SK-N-SH (cell line): ENCODE measurements at places on chromosomes 4 and X. TPM values are rescaled to one million over a fixed set of nuclear protein-coding genes. Genes with fewer than 3 reads are reported as not detected.
A peak's percentile ranks its signal among the peaks of the same experiment; 100 is the strongest.

- no peak for DNase-seq
Observed at GRCh38 chrX:21837056-21837455, 2.4 kb upstream of the MBTPS2 start.

DNA sequence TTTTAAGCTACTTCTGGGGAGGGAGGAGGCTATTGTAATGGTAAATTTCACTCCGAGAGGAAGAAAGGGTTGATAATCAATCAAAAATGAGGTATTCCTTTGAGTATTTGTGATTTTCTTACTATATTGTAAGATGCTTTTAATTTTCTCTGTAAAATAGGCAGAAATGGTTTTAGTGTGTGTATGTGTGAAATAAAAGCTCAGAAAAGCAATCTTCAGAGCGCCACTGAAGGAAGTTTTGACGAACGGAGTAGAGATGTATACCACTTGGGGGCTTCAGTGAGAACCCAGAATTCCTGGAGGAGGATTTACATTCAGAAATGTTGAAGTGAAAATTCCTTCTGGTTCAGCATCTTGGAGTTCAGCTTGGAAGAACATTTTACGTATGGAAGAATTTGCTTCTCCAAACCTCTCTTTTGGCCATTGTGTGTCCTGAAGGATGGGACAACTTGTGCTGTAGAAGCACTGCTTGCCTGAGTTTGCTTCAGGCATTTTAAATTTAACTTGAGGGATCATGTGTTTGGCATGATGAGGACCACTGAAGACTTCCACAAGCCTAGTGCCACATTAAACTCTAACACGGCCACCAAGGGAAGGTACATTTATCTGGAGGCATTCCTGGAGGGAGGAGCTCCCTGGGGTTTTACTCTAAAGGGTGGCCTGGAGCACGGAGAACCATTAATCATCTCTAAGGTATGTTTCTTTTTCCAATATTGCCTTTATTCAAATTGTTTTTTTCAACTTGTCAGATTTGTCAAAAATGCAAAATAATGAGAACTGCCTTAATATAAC lies 695 bp downstream of the SHROOM3 start:
- DNase-seq = no peak

- DNase-seq = no peak
Observed at GRCh38 chr4:93671093-93671492, 157.5 kb upstream of the ATOH1 start.

GRCh38 chr4:184776821-184777220 lies 42.9 kb upstream of the CENPU start:
- no peak for DNase-seq

- no peak for DNase-seq
Observed at GRCh38 chrX:3728454-3728853, 15.0 kb upstream of the PRKX start.

GRCh38 chr4:138935135-138935807 lies 80.3 kb upstream of the NOCT start:
- DNase-seq = no peak

- no peak for DNase-seq
Observed at GRCh38 chr4:32789026-32789608, 2068.9 kb downstream of the PCDH7 start.

- no peak for DNase-seq
Observed at GRCh38 chr4:181525634-181526033, 717.6 kb upstream of the TENM3 start.

- DNase-seq = no peak
Observed at GRCh38 chr4:138757432-138757831, 258.1 kb upstream of the NOCT start.

DNA sequence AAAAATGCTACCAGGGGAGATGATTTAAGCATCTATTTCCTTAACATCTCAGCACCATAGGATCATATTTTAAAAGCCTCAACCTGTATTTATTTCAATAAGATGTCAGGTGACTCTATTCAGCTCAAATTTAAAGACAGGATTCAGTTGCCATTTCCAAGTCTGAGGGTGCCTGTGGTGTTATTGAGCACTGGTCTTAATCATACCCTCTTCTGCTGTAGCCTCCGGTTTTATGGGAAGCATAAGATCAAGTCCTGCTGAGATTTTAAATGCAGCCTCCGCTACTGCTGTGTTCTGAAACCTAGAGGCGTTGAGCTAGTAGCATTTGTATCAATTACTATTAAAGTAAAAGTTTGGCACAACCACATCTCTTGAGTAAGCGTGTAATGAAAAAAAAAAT lies 185.7 kb upstream of the NWD2 start:
- DNase-seq = no peak

DNA sequence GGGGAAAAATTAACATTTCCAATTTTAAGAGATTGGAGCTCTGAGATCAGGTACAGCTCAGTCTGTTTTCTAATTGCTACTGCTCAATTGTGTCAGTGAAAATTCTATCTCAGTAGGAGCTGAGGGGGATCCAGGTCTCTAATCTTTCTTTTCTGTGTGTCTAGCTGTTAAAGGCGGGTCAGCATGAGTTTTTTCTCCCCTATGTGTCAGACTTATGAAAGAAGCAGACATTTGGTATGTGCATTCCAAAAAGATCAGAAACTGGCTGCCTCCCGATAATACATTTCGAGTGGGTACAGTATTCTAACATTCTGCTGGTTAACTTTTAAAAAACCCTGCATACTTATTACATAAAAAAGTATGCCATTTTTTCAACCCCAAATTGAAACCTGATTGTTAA lies 72.4 kb downstream of the PCDH7 start:
- DNase-seq = no peak

GRCh38 chr4:5991405-5991804 lies 26.8 kb downstream of the C4orf50 start:
- DNase-seq = no peak

DNA sequence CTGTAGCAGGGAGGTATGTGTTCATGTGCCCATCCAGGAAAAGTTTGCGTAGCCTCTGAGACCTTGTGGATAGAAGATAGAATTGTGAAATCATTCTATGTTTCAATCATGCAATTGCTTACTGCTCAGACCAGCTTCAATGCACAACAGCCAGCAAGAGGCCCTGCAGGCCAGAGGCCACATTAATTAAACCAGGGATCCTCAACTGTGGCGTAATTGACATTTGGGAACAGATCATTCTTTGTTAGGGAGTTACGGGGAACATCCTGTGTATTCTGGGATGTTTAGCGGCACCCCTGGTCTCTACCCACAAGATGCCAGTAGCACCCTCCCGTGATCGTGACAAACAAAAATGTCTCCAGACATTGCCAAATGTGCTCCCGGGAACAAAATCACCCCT lies 86.5 kb upstream of the PRPS2 start:
- DNase-seq = no peak

DNA sequence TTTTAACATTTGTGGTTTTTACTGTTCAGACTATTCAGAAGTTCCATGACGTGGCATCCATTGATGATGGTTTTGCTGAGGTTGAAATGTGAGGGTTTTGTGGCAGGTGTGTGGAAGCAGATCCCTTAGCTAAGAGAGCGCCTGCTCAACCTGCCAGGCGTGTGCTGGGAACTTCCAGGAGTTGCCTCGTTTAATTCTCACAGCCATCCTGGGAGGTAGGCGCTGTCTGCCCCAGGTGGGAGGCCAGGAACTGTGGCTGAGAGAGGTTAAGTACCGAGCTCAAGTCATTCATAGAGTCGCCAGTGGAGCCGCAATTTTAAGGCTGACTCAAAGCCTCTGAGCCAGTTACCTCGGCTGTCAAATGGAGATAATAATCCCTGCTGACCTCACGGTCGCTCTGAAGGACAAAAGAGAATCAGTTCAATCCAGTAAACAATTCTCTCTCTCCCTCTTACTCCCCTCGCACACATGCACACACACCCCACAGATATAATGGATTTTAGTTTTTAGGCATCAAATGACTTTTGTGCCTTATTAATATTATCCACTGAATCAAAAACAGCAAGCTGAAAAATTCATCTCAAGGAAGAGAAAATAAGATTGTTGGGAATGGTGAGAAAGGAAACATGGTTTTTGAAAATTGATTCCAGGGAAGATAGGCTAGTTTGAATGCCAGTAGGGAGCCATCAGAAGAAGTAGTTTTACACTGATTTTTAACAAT lies 171.3 kb downstream of the PTTG2 start:
- DNase-seq = no peak

- no peak for DNase-seq
Observed at GRCh38 chr4:87079967-87080366, 140.5 kb downstream of the KLHL8 start.

GRCh38 chrX:150005027-150005426 lies 66.7 kb upstream of the EOLA2 start:
- no peak for DNase-seq

DNA sequence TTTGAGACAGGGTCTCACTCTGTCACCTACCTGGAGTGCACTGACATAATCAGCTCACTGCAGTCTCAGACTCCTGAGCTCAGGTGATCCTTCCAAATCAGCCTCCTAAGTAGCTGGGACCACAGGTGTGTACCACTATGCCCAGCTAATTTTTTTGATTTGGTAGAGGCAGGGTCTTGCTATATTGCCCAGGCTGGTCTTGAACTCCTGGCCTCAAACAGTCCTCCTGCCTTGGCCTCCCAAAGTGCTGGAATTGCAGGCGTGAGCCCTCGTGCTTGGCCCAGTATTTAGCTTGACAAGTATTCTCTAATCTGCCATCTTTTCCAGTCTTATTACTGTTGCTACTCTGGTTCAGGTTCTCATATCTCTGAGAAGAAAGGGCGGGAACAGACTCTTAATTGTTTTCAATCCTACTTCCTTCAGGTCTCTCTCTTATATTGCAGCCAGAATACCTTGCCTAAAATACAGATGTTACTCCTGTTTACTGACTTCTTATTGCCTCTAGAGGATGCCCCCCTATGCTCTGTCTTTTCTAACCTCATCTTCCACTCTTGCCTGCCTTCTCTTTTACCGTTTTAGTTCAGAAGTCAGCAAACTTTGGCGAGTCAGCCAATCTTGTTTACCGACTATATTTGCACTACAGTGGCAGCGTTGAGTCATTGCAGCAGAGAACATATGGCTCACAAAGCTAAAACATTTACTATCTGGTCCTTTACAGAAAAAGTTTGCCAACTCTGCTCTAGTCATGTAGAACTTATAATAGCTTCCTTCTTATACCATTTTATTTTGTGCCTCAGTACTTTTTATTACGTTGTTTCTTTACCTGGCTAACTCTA lies 19.0 kb downstream of the MRPL1 start:
- DNase-seq = no peak

DNA sequence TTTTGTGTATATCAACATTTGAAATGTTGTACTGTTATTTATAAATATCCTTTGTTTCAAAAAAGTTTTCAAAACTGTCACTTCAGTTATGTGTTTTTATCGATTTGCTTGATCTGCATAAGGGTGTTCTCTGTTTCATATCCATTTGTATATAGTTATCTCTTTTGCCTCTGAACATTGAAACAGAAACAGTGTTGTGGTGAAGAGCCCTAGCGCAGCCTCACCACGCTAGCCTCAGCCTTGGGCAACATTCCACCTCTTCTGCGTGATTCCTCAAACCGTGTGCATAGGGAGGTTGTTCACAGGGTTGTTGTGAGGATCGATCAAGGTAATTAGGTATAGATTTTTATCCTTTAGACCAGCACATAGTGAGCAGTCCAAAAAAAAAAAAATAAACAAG lies 287.0 kb upstream of the GALNT7 start:
- no peak for DNase-seq

- DNase-seq = no peak
Observed at GRCh38 chr4:21320034-21320433, 619.8 kb downstream of the PACRGL start.

DNA sequence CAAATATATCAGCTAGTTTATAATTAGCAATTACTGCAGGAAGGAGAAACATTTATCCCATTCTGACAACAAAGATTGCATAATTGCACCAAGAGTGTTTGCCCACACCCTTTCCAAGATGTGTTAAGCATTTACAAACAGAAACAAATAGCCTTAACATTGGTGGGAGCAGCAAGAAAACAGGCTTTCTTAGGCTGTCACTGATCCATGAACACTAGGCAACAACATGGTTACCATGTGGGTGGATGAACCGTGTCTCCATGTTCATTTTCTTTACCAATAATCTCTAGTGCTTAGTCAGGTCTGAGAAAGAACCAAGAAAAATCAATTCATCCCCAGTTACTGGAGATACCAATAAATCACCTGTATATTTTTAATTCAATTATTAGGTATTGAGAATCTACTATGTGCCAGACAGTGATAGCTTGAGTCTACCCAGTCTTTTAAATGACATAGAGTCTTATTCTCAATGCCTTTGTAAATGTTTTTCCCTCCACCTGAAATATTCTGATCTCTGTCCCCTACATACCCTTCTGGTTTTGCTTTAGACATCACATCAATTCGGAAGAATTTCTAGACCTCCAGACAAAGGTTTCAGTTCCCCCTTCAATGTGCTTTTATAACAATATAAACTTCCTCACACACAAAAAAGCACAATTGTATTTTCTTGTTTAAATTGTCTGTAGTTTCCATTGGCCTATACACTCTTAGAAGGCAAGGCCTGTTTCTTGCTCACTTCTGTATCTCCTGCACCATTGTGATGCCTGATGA lies 286.6 kb downstream of the PPP1R2C start:
- no peak for DNase-seq

- peak; percentile 61 for DNase-seq
Observed at GRCh38 chr4:57182132-57182874, 72.1 kb upstream of the IGFBP7 start.

GRCh38 chr4:159071969-159072765 lies 30.7 kb upstream of the RAPGEF2 start:
- DNase-seq = no peak

DNA sequence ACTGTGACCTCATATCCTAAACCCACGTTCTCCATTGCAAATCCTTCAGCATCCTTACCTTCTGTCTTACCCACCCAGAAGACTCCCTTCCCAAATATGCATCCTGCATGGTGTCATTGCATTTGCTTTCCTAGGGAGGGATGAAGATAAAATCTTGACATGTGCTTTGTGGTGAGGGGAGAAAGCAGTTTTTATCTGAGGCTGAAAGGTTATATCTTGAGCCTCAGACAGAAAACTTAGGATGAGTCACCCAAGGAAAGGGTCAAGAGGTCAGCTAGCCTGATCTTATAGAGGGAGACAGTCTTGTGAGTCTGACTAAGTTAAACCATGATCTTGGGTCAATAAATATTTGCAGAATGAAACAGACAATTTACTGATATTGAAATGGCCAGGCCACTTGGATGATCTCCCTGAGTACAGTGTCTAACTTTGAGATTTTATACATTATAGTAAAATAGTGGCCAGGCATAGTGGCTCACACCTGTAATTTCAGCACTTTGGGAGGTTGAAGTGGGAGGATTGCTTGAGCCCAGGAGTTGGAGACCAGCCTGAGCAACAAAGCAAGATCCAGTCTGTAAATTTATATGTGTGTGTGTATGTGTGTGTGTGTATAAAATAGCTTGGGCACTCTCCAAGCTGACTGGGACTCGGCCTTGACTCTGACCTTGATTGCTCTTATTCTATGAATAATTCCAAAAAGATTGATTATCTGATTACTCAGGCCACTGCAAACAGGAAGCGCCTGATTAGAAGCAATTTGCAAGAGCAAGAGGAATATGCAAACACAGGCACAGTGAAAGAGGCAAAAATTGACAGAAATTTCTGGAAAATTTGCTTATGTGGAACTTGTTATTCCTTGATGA lies 15.4 kb upstream of the FAM9C start:
- DNase-seq = no peak

VCX2 gene
- polyA plus RNA-seq = not detected in 2 replicates

FAM9B gene
- 0.03 and 0.06 TPM in 2 replicates for polyA plus RNA-seq

C4orf36 gene
- polyA plus RNA-seq = 0.71 and 0.93 TPM in 2 replicates

AFP gene
- 0.28 and 0.54 TPM in 2 replicates for polyA plus RNA-seq

ODAPH gene
- 0.03 and 0.19 TPM in 2 replicates for polyA plus RNA-seq

SPOCK3 gene
- not detected in 2 replicates for polyA plus RNA-seq

S100P gene
- not detected in 2 replicates for polyA plus RNA-seq

SYP gene
- polyA plus RNA-seq = 0.76 and 0.93 TPM in 2 replicates

TMEM255A gene
- polyA plus RNA-seq = 0.03 and 0.08 TPM in 2 replicates

CCNG2 gene
- 8.7 and 8.9 TPM in 2 replicates for polyA plus RNA-seq

TCP11X1 gene
- not detected in 2 replicates for polyA plus RNA-seq

GLRA3 gene
- polyA plus RNA-seq = not detected in 2 replicates

NFXL1 gene
- 9.0 and 12.5 TPM in 2 replicates for polyA plus RNA-seq

BTC gene
- not detected in 2 replicates for polyA plus RNA-seq

SPANXA1 gene
- polyA plus RNA-seq = 1.8 and 25.5 TPM in 2 replicates
